Astrocyte of the spinal cord (primary cell): ENCODE measurements at places on chromosomes 11 and 22.

DNA sequence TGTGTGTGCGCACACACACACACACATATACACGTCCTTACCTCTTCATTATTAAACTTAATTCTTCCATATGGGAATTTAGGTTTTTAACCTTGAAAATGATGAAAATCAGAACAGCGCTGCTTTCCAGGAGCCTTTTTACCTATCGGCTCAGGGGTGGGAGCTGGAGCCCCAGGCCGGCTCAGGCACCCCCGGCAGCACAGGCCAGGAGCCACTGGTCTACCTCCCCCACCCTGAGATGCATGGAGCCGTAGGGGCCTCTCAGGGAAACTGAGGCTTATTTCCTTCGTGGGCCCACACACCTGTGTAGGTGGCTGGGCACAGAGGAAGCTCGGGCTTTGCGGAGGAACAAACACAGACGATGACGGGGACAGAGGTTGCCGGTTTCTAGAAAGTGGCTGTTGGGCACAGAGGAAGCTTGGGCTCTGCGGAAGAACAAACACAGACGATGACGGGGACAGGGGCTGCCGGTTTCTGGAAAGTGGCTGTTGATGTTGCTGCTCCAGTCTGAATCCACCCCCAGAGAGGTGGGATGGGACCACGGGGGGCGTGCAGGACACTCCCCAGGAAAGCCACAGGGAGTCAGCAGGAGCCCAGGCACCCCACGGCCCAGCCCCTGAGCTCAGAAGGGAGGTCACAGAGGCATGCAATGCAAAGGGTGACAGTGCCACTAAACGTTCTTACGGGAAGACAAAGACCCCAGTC, 149.4 kb downstream of the BRD1 start:
- no peak for DNase-seq

DNA sequence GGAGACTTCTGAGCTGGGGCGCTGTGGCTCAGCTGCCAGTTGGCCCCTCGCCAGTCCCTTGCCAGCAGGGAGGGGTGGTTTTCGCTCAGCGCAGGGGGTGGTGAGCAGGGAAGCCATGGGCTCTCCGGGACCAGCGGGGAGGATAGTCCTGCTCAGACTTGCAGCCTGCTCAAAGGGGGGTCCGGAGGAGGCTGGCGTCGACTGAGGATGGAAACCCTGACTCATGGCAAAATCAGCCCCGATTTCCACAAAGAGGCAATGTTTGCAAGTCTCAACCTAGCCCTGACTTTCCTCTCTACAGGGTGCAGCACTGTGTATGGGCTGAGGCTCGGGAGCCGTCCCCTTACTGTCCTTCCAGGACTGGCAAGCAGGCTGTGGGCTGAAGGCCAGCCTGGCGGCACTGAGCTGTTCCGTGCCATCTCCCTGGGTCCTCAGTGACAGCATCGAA, 35.1 kb downstream of the FBLN1 start:
- DNase-seq, result peak; percentile 97

GRCh38 chr11:94018721-94019120, 2.4 kb upstream of the HEPHL1 start:
- peak; percentile 27 for DNase-seq

DNA sequence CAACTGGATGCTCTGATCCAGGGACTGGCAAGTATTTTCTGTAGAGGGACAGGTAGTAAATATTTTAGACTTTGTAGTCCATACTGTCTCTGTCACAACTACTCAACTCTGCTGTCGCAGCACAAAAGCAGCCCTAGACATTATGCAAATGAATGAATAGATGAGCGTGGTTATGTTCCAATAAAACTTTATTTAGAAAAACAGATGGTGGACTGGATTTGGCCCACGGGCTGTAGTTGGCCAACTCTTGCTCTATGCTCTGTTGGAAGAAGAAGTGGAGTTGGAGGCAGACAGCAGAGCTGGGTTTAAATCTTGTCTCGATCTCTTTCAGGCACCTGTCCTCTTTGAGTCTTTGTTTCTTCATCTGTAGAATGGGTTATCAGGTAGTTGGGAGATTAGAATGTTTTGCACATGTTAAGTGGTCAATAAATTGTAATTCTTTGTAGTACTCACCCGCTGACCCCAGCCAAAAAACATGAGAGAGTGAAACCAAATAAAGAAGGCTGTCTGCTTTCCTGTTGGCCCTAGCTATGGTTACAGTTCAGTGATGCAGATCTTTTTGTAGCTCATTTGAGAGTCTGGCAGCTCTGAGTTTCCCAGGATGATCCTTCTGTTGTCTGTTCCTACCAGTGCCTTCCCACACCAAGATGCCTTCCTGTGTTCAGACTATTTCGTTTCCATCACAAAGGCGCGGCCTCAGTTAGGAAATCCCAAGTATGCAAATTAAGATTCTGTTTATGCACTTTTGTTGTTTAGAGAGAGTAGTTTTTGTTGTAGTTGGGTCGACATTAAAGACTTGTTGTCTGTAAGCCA, 198.1 kb upstream of the SEZ6L start:
- no peak for DNase-seq

- DNase-seq, result no peak
These were observed 2.0 kb downstream of the P2RX3 start for GRCh38 chr11:57340039-57340615.
